ENCODE measurements at places on chromosomes 13 and 19.
A peak's percentile ranks its signal among the peaks of the same experiment; 100 is the strongest.

- DNase-seq, result no peak
Measured at GRCh38 chr19:46660551-46661019, 397 bp downstream of the DACT3 start.

DNA sequence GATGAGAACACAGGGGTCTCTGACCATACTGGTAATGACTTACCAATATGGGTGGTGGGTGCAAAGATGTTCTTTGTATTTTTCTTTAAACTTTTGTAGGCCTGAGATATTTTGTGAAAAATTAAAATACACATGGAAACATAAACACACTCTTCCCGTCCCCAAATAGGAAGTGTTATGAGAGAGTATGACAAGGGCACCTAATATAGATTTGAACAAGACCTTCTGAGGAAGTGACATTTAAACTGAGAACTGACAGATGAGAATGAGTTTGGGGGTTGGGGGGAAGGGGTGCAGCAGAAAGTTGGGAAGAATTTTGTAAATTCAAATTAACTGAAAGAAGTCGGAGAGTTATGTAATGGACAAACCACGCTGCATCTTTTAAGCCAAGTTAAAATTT, 224.2 kb downstream of the RGCC start:
- DNase-seq, result no peak

- DNase-seq, result no peak
Measured at GRCh38 chr13:44165221-44165888, 208.3 kb upstream of the SERP2 start.

- DNase-seq, result no peak
Measured at GRCh38 chr13:42272804-42273175, 838 bp downstream of the AKAP11 start.

GRCh38 chr13:95174517-95174916, 126.7 kb downstream of the ABCC4 start:
- DNase-seq, result no peak

DNA sequence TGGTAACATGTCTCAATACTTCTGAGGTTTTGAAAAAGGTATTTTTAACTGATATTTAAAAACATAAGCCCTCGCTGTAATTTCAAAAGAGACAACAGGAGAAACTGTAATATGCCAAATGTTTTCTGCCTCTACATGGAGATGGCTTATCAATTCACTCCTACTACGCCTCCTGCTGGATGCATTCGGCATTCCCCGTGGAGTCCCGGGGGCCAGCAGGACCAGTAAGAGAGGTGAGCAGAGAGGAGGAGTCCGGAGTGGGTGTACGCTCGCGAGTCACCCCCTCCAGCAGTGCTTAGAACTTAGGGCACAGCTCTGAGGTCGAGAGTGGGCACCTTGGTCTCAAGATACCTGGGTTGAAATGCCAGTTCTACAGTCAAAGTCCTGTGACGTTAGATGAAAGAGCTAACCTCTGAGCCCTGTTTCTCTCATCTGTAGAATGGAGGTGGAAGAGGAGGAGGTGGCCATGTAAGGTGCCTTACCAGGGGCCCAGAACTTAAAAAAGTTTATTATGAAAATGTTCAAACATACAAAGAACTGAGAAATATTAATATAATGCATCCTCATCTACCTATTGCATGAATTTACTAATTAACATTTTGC, 110.2 kb downstream of the STK24 start:
- no peak for DNase-seq

DNA sequence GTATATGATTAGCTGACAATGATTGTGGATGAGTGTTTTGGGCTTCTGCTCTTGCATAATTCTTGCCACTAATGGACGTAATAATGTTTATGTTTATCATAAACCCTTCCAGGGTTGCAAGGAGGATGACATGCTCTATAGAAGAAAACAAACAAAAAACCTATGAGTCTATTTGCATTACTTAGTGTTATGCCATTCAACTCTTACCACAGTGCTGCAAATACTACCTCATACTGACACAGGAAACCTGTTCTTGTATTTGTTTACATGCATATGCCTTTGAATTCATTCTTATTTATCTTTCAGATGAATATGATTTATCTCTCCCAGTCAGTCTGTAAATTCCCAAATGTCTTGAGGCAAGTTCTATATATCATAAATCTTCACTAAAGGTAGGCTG, 39.6 kb upstream of the FREM2 start:
- no peak for DNase-seq

GRCh38 chr19:12098040-12098439, 33.5 kb downstream of the ZNF844 start:
- no peak for DNase-seq

DNA sequence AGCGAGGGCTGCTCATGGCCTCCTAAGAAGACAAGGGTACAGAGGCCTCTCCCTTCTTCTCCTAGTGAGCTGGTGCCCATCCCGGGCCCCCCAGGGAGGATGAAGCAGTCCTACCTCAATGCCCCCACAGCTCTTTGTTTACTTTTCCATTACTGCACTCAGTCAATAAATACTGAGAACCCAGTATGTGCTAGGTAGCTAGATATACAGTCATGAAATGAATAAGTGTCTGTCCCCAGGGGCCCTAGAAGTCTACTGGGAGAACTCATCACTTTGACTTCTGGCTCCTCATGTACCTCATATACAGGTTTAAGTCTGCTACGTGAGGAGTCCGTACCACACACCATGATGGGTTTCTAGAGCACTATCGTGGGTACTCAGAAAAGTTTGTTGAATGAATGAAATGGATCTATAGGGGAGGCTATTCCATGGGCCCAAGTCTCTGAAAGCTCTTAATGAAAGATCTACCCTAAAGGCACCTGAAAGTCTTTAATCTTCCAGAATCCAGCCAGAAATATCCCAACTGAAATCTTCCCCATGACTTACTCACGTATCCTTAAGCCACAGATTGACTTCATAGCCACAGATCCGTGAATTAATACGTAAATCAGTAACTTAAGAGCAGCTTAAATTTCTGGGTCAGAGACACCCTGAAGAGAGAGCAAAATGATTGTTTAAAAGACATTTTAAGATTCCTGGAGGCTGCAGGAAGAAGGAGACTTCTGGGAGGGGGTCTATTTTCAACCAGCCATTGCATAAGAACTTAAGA, 51.6 kb upstream of the POMP start:
- peak; percentile 28 for DNase-seq

DNA sequence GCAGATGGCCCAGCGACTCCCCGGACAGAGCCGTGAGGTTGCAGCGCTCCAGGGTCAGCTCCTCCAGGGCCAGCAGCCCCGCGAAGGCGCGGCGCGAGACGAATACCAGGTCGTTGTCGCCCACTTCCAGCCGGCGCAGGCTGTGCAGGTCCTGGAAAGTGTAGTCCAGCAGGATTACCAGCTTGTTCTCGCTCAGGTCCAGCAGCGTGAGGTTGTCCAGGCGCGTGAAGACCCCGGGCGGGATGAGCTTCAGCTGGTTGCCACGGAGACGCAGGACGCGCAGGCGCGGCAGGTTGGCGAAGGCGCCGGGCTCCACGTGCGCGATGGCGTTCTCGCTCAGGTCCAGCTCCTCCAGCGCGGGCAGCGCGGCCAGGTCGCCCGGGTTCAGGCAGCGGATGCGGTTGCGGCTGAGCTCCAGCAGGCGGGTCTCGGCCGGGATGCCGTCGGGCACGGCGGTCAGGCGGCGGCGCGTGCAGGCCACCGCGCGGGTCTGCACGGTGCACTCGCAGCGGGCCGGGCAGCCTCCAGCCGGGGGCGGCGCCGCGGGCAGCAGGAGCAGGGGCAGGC, 9.3 kb upstream of the PEAK3 start:
- DNase-seq, result no peak

GRCh38 chr13:37587236-37587635, 11.3 kb downstream of the POSTN start:
- no peak for DNase-seq
